Cortex of kidney (tissue), 1 donor: ENCODE measurements at places on chromosomes 2 and 18.

DNA sequence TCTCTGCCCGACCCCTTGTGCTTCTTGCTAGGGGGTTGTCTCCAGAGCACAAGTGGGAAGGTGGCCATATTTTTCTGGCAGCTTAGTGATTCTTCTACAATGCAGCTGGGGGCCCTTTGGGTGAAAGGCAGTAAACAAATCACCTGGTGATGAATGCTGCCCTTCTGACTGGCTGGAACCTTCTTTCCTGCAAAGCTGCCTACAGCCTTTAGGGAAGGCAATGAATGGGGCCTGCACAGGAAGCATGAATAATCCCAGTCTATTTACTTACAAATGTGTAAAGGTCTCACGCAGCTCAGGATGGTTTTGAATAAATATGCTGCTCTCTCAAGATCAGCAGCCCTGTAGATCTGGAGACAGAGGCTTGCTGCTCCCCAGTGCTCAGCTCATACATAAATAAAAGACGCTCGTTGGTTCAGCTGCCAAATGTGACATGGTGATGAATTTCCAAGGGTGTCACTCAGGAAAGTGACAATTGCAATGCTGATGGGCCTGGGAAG is 289.2 kb downstream of the TDRD15 start:
- DNase-seq: no peak

DNA sequence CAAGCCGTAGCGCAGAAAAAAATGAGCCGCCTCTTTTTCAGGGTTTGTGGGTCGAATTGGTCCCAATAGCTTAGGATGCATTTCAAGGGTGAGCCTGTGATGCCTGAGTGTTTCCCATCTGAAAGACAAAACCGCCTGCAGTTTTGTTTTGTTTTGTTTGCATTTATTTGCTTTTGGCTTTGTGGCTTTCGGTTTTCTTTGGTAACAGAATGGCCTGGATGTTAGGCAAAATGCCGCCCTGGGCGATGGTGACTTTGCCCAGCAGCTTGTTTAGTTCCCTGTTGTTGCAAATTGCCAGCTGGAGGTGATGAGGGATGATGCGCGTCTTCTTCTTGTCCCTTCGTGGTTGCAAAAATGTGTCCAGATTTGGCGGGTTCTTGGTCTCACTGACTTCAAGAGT is 109.4 kb downstream of the LTBP1 start:
- no peak for DNase-seq

GRCh38 chr2:16120591-16121180 is 180.3 kb downstream of the MYCN start:
- DNase-seq: no peak

- no peak for DNase-seq
These were observed 97.0 kb downstream of the LYPD6 start for GRCh38 chr2:149427387-149427786.

DNA sequence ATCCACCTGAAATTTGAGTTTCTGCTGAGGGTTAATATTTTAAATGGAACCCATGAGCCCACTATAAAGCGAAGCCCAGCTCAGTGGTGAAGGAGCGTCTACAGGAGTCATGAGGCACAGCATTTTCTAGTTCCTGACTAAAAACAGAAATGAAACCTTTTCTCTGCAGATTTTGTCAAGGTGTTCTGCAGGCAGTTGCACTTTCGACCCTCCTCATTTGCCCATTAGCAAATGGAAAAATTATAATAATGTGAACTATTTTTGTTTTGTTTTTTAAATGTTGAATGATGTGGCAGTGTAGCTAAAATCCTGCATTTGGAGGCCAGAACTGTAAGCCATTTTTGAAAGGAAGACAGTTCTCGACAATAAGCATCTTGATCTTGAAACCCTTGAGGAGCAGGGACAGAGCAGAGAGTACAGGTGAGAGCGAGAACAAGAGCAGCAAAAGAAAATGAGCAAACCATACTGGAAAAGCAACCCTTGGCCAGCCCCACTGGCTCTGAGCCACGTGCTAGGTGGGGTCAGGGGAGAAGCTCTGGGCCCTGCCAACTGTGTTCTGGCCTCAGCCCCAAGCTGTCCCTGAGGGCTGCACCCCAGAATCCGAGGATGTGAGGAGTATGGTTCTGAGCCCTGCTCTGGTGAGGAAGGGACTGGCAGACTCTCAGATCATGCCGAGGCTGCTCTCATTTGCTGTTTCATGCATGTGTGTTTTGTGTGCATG is 26.4 kb upstream of the COPS8 start:
- DNase-seq: no peak

GRCh38 chr18:26543373-26543772 is 5.0 kb downstream of the KCTD1 start:
- no peak for DNase-seq

GRCh38 chr18:42271647-42272414 is 316.8 kb downstream of the PIK3C3 start:
- no peak for DNase-seq

DNA sequence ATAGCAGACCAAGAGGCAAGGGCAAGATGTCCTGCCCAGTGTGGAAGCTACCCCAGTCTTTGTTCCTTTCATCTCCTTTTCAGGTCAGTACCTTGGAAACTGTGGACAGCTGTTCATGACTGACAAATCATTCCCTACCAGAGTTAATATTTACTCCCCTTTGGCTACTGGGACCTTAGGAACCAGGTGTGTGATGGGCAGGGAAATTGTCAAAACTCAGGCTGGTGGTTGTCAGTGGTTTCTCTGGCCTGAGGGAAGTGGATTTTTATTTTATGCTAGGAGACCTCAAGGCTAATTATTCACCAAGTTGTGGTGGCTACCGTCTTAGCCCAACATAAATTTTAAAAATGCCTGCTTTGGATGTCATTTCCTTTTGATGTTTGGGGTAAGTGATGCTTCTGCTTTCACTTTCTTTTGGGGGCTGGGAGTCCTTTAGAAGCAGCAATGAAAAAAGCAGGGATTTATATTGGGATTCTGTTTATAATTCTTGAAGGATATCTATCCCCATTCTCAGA is 119.3 kb downstream of the SETBP1 start:
- DNase-seq: no peak

DNA sequence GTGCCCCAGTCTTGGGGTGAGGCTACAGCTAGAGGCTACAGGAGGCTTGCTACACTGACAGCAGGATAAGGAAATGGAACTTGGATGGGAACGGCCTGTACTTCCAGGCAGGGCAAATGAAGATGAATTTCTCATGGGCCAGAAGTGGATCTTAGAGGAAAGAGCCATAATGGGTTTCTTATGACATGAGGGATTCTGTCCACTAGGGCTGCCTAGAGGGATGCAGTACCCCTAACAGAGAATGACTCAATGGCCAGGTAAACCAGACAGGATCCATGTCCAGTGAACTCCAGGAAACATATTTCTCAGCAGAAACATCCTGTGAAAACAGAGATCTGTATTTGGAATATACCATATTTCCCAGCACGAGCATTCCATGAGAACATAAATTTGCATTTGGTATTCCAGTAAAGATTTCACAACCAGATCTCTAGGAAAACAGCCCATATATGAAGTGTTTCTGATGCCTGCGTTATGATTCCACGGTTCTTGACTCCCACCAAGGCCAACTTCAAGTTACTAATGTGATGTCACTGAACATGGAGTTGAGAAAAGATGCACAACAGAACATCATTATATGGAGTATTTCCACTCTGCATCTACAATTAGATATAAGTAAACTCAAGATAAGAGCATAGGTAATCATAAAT is 11.5 kb upstream of the SLC35F5 start:
- no peak for DNase-seq

- DNase-seq: no peak
These were observed 36.0 kb downstream of the SKA1 start for GRCh38 chr18:50410894-50411293.

DNA sequence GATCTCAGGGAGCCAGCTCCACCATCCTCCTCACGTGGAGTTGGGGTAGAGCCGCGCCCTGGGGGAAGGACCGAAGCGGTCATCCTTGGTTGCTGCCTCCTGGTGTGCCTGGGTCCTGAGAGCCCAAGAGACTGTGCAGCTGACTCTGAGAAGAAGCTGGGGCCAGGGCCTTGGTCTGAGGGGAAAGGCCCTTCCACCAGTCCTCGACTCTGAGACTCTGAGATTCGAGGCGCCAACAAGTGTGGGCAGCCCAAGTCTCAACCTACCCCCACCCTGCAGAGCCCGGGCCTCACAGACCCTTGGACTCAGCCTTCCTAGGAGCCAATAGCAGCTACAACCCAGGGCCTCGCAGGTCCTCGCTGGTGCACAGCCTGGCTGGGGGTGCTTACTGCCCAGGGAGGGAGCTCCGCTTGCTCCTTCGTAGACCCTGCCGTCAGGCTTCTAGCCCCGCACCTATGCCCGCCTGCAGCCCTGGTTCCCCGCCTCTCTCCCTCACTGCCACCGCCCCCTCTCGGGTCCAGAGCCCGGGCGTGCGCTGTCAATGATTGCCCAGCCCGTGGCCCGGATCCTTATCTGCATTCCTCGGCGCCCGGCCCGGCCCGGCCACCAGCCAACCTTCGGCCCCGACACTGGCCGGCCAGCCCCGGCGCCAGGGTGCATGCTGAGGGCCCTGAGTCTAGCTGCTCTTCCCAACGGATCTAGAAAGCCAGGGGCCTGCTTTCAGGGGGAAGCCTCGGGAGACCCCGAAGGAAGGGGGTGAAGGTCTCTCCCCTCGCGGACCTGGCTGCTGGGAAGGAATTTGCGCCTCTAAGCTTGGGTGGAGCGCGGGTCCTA is 2.0 kb downstream of the IHH start:
- no peak for DNase-seq

DNA sequence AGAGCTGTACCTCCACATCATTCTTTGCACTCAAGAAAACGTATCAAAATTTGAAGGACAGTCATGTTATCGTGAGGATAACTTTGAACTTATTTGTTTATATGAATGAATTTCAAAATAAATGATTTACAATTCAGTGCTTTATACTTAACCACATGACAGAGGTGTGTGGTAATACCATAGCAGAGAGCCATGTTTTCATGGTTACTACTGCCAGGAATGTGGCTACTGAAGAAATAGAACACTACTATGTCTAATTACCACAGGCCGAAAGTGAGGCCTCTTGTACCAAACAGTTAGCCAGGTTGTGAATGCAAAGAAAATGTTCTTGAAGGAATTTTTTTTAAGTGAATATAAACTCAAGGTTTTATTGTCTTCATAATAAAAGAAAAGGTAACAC is 49.2 kb downstream of the AAK1 start:
- no peak for DNase-seq

GRCh38 chr2:218708086-218708485 is 2.5 kb upstream of the TTLL4 start:
- DNase-seq: no peak

DNA sequence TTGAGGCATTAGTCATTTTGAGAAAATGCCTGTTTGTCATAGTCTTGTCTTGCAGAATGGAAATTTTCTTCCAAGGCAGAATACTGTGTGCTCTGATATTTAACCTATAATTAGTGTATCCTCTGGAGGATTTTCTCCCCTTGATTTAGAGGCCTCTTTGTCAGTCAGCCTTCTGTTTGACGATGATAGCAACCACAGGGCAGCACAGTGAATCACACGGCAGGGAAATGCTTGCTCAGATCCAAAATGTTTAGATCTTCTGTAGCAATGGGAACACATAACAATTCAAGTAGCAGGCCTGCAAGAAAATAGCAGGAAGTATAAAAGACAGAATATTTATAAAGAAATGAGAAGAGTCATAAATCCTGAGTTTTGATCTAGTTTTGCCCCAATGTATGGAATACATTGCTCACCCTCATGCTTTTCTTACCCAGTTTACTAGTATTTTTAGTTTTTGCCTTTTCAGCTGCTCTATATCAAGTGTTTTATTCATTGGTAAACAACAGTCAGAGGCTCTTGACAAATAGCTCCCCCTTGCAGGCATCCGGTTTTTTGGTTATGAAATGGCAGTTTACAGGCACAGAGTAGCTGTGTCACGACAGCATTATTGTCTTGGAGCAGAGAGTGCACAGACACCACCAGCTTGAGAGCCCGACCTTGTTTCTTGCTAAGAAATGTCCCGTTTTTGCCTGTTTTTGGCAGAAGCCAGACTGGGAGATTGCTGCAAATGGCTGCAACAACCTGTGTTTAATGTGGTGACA is 185.1 kb downstream of the MYO3B start:
- DNase-seq: no peak

- no peak for DNase-seq
These were observed 84.2 kb upstream of the GPC1 start for GRCh38 chr2:240351088-240351741.

GRCh38 chr2:240405133-240405532 is 30.3 kb upstream of the GPC1 start:
- no peak for DNase-seq

DNA sequence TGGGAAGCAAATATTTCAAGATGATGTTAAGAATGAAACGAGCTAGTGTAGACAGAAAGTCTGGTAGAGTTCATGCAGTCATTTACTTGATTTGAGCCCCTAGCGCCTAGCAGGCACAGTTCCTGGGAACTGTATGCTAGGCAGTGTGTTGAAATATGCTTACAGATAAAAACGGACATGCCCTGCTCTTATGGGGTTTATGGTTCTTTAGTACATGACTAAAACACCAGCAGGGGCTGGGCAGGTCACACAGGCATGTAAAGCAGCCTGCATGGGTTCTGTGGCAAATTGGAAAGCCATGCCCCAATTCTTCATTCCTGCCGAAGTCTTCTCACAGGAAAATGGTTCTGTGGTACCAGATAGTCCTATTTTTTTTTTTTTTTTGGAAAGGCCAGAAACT is 27.3 kb upstream of the MGAT5 start:
- no peak for DNase-seq

GRCh38 chr2:50863856-50864255 is 168.1 kb downstream of the NRXN1 start:
- no peak for DNase-seq

- no peak for DNase-seq
These were observed 81.5 kb downstream of the MAPRE2 start for GRCh38 chr18:35122586-35123224.

- DNase-seq: no peak
These were observed 266.6 kb upstream of the MYT1L start for GRCh38 chr2:2597712-2598111.

- no peak for DNase-seq
These were observed 290.4 kb upstream of the POU3F3 start for GRCh38 chr2:104563398-104563996.

- no peak for DNase-seq
These were observed 60.9 kb upstream of the DSEL start for GRCh38 chr18:67577386-67577785.

DNA sequence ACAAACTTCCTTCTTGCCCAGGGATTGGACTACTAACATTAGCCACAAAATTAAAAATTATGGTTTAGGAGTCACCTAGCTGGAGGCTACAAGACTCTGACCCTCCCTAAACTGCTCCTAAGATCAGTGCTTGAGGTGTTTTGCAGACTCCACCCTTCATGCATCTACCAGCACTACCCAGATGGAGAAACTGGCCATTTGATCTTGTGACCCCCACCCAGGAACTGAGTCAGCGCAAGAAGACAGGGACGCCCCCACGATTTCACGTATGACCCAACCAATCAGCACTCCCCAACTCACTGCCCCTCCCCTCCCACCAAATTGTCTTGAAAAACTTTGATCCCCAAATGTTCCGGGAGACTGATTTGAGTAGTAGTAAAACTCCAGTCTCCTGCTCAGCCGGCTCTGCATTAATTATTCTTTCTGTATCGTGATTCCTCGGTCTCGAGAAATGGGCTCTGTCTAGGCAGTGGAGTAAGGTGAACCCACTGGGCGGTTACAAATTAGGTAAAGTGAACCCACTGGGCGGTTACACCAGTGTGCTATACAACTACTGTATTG is 40.1 kb upstream of the CCDC88A start:
- no peak for DNase-seq

- no peak for DNase-seq
These were observed 5.4 kb upstream of the KCNG2 start for GRCh38 chr18:79792096-79792987.

- no peak for DNase-seq
These were observed 529.8 kb upstream of the VRK2 start for GRCh38 chr2:57516698-57517340.
